Stimulated activated CD8-positive, alpha-beta memory T cell treated with anti-CD3 and anti-CD28 coated beads, Interleukin-2, amount 100 ng/mL, for 1 hour (primary cell): ENCODE measurements at places on chromosomes 1 and 21.

DNA sequence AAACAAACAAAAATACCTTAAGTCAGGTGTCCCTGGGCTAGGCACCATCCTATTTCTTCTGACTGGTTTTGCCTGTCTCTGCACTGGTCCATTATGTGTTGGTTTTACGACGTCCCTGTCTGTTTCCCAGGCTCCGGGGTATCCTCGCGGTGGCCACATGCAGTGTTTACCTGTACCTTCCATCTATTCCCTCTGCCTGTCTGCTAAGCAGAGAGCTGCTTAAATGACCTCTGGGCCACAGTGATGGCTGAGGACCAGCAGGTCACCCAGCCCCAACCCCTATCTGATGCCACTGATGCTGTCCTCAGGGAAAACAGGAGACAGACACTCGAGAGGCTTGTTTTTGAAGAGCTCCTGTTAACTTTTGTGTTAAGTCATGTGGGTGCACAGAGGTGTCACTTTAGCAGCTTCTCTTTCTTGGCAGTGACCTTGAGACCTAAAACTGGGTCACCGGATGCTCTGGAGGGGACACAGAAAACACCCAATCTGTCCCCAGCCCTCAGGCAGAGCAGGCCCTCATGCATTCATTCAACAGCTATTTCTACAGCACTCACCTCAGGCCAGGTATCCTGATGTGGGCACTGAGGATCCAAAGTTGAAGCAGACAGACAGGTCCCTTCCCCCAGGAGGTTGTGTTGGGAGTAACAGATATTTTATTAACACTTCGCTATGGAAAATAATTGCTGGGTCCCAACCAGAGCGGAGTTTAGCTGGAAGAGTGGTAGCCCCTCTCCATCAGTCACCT lies 4.4 kb upstream of the EFHD2 start:
- DNase-seq, result no peak

DNA sequence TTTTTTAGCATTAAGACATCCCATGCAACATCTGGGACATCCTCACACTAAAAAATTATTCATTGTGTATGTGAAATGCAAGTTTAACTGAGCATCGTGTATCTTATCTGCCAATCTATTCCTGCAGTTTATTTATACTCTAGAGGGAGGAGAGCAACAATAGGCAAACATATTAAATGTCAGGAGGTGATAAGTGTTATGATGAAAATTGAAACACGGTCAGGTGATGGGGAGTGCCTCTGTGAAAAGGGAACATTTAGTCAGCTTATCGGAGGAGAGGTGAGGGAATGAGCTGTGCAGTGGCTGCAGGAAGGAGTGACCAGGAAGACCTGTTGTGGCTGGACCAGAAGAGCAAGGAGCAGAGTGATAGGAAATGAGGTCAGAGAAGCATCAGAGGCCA lies 775 bp upstream of the EFCAB14 start:
- no peak for DNase-seq

DNA sequence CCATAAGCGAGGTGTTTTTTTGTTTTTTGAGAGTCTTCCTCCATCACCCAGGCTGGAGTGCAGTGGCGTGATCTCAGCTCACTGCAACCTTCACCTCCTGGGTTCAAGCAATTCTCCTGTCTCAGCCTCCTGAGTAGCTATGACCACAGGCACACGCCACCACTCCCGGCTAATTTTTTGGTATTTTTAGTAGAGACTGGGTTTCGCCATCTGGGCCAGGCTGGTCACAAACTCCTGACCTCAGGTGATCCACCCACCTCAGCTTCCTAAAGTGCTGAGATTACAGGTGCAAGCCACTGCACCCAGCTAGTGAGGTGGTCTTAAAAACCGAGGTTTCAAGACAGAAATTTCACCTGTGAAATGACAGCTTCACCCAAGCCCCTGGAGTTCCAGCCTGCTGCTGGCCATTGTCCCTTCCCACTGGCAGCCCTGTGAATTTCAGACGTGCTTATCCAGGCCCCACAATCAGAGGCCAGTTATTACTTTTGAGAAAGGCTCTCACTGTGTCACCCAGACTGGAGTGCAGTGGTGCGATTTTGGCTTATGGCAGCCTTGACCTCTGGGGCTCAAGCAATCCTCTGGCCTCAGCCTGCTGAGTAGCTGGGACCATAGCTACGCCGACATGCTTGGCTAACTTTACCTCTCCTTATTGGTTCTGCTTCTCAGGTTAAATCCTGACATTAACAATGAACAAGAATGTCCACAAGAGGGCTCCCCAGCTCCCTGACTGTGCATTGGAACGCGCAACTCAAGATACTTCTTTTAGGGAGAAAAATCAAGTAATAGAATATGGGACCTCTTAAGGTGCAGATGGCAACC lies 19.4 kb downstream of the ENO1 start:
- DNase-seq, result no peak

- DNase-seq, result no peak
Observed at GRCh38 chr1:180912211-180912800, 391 bp upstream of the KIAA1614 start.

DNA sequence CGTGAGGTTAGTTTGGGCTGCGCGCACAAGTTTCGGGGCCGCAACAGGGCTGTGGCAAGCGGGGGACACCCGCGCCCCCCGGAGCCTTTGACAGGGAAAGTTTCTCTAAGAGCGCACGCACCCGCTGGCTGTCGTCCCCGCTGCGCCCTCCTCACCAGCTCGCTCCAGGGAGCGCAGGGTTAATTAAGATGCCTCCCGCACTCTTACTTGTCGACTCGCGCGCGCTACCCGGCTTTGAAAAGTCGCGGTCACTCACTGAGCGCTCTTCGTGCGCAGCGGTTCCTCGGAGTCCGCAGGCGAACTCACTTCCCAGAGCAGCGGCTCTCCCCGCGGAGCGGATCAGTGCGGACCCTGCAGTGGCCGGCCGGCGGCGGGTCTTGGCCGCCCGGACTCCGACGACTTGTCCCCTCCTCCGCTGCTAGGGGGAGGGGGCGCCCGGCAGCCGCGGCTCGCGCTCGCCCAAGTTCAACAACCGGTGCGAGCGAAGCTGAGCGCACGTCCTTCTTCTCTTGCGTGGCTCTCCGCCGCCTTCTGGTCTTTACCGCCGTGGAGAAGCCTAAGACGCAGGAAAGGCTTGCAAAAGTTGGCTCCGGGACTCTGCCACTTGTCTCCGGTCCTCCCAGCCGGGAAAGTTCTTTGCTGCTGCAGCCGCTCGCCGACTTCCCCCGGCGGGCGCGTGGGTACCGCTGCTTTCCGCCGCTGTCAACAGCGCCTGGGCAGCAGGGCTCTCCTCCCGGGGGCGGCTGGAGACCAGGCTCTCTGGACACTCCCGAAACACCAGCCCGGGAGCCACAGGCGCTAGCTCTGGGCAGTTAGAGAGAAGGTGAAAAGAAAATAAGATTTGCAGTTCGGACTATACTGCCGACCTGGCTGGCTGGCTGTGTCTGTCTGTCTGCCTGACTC lies 506 bp downstream of the JUN start:
- no peak for DNase-seq

DNA sequence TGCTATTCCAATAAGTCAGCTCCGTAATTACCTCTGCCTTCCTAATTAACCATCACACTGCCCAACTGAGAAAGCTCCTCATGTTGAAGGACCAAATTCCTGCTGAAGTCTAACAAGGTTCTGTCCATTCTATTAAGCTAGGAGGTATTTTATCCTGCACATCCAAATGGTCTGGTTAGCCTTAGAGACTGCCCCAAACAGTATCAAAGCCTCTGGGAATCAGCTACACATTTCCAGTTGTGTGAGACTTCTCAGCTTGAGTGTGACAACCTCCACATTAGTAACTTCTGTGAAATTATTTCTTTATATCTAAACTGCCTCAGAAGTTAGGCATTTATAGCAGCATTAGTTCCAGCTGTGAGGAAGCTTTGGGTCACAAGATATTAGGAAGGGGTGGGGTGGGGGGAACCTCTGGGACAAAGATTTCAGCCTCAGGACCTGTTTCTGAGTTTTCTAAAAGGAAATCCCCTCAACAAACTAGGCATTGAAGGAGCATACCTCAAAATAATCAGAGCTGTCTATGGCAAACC lies 150.5 kb upstream of the DUSP10 start:
- DNase-seq, result no peak

- no peak for DNase-seq
Observed at GRCh38 chr1:89812992-89813391, 7.8 kb upstream of the LRRC8D start.

DNA sequence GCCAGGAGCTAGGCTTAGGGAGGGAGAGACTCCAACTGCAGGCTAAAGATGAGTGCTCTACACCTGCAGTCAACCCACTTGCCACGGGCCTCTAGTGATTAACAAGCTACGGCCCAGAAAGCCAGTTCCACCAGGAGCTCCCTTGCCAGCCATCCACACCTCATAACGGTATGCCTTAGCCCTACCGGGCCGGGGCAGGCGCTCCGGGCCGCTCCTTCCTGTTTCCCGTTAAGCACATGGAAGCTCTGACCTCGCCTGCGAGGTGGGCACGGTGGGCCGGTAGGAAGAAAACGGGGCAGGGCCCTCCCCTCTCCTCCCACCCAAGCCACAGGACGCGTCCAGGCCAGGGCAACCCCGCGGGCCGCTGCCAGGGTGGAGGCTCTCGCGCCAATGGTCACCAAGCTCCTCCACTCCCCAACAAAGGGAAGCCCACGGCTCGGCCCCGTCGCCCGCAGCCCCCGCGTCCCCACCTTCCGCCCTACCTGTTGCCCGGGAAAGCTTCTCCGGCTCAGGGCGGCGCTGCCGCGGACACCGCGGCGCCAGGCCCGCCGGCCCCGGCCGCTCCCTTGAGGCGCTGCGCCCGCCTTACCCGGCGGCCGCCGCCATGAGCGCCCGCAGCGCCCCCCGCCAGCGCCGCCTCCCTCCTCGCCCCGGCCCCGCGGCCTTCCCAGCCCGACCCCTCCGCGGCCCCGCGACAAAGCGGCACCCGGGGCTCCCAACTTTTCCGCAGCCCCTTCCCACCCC lies 627 bp downstream of the CERS2 start:
- no peak for DNase-seq

GRCh38 chr1:204931313-204931712 lies 60.7 kb downstream of the NFASC start:
- no peak for DNase-seq

DNA sequence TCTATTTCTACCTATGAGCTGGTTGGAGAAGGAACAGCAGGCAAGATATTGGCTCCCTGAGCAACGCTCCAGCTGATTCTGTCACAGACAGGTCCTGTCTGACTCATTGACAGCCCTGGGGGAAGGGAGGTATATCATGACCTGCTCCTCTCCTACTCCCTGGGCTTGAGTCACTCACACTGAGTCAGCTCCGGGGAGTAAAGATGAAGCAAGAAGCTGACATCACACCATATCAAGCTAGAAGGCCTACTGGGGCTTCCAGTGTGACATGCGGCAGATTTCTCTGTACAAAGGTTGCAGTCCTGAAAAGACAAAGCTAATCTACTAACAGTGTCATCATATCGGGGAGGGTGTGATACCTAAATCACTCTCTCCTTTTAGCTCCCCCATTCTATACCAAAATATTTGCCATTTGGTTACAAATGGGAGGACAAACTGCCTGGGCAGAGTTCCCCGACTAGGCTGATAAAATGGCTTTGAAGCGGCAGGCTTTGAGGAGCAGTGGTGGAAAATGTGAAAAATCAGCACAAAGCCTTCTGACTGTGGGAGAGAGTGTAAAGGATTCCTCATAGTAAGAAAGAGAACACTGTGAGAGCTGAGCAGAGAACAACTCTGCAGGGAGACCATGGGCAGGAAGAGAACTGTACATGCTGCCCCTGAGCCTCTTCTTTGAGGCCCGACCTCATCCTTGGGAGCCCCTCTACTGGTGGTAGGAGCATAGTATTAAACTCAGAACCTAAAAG lies 15.5 kb downstream of the PI4KB start:
- DNase-seq, result peak; percentile 51

GRCh38 chr1:183934314-183934713 lies 103.2 kb downstream of the COLGALT2 start:
- DNase-seq, result no peak

- DNase-seq, result no peak
Observed at GRCh38 chr1:65940126-65940525, 147.4 kb downstream of the PDE4B start.

DNA sequence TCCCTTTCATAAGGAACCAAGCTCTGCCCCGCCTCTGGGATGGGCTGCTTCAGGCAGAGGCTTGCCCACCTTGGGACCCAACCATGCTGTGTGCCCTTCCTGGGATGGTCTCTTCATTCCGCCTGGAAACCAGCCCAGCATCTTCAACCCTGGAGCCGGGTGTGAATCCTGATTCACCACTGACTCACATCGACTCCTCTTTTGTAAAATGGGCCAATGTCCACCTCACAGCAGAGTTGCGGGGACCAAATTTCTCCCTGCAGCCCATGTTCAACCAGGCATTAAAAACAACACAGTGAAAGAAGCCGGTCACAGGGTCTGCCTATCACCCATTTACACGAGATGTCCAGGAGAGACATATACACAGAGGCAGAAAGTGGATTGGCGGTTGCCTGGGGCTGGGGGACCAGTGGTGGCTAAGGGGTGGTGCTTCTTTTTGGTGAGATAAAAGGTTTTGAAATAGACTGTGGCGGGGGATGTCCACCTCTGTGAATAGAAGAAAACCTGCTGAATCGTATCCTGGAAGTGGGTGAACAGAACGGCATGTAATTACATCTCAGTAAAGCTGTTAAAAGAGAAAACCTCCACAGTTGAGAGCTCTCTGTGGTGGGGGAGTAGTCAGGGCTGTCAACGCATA lies 6.9 kb upstream of the GPR153 start:
- no peak for DNase-seq

- no peak for DNase-seq
Observed at GRCh38 chr1:182650678-182651338, 33.6 kb downstream of the RGS8 start.

GRCh38 chr1:247448107-247448791 lies 9.7 kb downstream of the OR2B11 start:
- no peak for DNase-seq

- DNase-seq, result no peak
Observed at GRCh38 chr1:51421964-51422363, 91.6 kb upstream of the TTC39A start.

DNA sequence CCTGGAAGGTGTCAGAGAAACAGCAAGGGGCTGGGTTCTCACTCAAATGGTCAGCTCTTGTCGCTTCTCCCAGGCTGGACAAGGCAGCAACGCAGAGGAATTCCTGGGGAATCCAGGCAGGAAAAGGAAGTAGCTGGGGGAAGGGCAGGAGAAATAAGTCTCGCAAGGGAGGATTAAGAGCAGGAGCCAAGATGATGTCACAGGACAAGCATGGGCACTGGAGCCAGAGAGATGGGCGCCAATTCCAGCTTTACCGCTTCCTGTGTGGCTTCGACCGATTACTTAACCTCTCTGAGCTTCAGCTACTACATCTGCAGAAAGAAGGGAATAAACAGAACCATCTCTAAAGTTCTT lies 70.5 kb downstream of the SSBP3 start:
- DNase-seq, result no peak

GRCh38 chr1:52424231-52424636 lies 19.8 kb downstream of the PRPF38A start:
- DNase-seq, result no peak

DNA sequence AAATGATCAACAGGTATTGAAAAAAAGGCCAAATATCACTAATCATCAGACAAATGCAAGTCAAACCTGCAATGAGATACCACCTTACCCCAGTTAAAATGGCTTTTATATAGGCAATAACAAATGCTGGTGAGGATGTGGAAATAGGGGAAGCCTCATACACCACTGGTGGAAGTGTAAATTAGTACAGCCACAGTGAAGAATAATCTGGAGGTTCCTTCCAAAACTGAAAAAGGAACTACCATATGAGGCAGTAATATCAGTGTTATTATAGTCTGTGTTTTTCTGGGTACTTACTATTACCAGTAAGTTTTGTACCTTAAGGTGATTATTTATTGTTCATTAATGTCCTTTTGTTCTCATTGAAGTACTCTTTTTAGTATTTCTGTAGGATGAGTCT lies 201.3 kb downstream of the MRPL39 start:
- no peak for DNase-seq

GRCh38 chr1:144551543-144552424 lies 40.9 kb upstream of the PPIAL4F start:
- peak; percentile 41 for DNase-seq
